ENCODE measurements at places on chromosomes 3 and 15.

DNA sequence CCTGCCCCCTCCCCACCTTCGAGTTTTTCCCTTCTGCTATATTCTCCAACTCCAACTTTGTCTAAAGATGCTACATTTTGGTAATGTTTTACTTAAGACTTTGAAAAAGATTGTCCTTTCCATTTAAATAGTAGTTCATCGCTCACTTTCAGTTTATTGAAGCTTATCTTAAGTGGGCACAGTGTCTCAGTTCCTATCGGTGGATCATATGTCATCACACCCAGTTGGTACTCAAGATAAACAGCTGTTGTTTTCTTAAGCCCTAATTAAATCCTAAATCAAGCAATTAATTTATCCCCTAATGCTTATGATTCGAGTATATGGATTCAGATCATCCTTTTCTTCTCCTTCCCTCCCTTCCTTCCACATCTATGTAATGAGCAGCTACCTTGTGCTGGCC, 210.7 kb downstream of the TLE3 start:
- no peak for DNase-seq

DNA sequence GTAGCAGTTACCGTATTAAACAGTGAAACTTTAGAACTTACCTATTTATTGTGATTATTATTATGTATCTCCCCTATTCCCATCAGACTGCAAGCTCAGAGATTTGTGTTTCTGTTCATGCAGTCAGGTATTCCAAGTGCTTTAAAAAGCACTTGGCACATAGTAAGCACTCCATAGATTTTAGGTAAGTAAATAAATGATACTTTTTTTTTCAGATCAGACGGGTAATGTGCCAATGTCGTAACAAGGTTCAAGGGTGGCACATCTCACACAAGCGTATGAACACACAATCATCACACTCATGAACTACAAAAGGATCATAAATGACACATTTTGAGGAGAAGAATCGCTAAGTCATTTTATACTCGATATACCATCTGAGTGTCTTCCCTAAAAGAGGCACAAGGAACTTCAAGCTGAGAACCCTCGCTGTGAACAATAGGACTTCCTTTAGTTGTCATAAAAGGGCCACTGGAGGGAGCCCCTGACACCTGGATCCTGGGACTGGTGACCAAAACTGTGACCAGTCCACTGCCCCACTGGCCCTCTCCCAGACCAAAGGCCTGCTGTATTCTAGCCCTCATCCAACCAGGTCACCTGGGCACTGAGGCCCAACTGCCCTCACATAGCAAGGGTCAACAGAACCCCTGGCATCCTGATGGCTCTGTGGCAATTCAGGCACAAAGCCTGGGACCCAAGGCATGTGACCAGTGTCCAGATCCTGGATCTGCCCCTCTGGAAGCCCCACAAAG, 32.1 kb downstream of the KIF9 start:
- no peak for DNase-seq

- no peak for DNase-seq
These were observed 54.0 kb downstream of the DPH6 start for GRCh38 chr15:35491999-35492398.

DNA sequence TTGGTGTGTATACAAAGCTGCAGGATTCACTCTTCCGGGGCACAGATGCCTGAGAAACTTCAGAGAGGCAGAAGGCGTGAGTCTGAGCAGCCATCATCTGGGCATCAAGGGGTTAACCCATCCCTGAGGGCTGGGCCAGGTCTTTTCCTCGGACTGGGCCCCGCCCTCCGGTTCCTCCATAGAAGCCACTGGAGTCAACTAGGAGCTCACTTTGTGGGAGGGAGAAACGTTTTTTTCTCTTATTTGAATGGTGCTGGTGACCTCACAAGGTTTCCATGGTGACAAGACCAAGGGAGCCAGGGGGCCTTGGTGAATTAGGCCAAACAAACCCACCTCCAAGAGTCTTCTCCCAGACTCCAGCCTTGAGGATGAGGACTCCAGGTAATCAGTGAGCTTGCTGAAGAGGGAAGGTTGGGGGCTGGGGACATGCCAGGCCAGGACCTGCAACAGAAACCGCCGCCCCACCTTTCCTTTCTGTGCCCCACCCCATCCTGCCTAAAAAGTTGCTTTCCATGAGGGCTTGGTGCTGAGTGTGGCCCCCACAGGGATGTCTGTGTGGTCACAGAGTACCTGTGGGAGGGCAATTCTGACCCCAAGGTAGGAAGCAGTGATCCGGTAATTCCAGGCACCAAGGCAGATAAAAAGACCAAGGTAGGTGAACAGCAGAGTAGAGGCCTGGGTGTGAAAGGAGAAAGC, 14.8 kb upstream of the INSYN1 start:
- DNase-seq, result no peak

DNA sequence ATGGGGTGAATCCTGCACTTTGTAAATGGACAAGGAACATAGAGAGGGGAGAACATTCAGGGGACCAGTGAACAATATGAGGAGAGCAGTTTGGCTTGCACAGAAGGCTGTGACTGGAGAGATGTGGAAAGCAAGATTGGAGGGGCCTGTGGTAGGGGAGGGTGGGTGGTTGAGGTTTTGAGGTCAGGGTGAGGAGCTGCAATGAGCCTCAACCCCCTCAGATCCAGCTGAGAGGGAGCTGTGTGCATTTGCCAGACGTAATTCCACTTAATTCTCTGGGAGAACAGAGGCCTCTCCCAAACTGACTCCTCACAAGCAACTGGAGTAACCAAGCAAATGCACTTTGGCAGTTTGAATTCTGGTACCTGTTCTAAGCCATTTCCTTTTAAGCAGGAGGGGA, 253.1 kb upstream of the TRIM42 start:
- DNase-seq, result no peak

GRCh38 chr3:44323341-44323955, 15.1 kb upstream of the TCAIM start:
- peak; percentile 39 for DNase-seq

- no peak for DNase-seq
These were observed 357.4 kb downstream of the GAP43 start for GRCh38 chr3:115980709-115981108.

DNA sequence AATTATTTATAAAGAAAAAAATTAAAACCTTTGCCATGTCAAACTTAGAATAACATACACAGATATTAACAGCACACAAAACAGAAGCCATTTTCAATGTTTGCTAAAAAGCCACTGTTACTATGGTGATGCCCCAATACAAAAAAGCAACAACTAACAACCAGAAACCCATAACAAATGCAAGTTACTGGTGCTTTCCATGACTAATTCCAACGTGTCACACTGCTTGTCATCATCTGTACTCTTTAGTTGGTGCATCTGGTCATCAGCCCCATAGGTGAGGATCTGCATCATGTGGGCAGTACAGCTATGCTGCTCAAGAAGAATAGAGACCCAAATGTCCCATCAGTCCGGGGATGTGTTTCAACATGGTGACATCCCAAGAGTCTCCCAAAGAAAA, 52.8 kb downstream of the ATP8B4 start:
- peak; percentile 79 for DNase-seq

- peak; percentile 14 for DNase-seq
These were observed 63.5 kb downstream of the OTOL1 start for GRCh38 chr3:161560008-161560637.

DNA sequence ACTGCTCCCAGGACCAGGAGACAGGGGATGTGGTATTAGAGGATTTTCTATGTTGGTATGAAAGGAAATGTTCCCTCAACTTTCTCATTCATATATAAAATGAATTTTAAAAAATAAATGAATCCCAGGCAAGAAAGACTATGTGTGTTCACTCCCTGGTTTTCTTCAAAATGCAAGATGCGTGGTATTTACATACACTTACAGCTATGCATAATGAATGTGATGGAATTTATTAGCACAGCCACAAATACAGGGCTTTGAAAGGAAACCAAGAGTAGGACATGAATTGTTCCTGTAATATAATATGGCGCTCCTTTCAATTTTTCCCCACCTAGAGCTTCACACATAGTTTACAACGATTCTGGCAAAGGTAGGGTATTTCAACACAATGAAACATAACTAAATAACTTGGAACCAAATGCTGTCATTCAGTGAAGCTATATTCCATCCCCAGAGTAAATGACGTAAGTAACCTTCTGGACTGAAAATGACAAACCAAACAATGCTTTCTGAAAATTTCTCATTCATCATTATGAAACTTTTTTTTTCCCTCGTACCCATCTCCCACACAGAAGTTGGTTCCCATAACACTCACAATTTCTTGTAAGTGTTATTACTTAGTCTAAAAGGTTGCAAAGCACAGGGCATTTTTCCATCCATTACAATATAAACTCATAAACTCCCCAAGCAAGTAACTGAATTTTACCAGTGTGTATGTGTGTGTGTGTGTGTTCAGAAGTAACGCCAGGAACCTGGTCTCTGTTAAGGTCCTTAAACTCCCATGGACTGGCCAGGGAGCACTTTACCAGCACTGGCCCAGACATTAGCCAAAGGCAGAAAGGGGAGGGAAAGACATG, 41.8 kb downstream of the CBLB start:
- peak; percentile 75 for DNase-seq

DNA sequence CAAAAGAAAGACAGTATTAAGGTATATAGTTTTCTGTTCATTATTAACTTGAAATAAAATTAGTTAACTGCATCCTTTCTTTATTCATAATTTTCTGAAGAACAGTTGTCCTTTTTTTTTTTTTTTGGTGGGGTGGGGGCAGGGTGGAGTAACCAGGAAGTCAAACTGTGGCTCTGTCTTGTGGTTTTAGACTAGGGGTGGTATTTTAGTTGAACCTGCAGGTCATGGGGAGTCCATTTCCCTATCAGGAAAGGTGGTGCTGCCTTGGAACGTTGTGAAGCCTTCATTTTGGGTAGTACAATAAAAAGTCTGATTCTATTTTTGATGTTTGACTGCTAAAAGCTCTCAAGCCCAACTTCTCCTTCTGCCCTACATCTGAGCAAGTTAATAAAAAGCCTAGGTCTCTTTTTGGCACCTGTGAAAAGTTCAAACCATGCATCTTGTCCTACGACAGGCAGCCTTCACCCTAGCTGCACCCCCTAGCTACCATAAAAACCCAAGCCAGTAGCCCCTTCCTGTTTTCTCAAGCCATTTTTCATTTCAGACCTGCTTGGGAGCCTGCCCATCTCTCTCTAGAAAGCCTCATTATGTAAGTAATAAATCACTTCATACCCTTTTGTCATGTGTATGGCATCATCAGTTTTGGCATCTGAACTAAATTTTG, 31.2 kb upstream of the RIOX2 start:
- DNase-seq, result no peak

DNA sequence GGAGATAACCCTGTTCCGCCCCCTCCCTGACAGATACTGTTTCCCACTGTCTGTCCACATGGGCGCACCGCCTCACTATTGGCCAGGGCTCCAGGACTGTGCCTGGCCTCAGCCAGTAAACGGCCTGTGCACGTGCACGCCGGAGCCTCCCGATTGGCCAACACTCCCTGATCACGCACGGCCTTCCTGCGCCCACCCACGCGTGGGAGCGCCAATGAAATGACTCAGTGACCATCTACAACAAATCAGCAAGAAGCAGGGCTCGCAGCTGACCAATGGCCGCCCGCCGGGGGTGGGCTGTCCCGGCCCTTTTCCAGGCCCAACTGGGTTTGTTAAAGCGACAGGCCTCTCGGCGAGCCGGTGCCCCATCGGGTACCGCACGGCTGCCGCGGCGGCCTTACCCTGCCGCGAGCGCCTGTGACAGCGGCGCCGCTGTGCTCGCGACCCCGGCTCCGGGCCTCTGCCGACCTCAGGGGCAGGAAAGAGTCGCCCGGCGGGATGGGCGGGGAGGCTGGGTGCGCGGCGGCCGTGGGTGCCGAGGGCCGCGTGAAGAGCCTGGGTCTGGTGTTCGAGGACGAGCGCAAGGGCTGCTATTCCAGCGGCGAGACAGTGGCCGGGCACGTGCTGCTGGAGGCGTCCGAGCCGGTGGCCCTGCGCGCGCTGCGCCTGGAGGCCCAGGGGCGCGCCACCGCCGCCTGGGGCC, at the start of gene ARRDC4:
ARRDC4 (plus strand) TSS at position 340 of the 703 bp plus-strand sequence; CDS start at position 499, 159 bp downstream.
- DNase-seq, result peak; percentile 95

DNA sequence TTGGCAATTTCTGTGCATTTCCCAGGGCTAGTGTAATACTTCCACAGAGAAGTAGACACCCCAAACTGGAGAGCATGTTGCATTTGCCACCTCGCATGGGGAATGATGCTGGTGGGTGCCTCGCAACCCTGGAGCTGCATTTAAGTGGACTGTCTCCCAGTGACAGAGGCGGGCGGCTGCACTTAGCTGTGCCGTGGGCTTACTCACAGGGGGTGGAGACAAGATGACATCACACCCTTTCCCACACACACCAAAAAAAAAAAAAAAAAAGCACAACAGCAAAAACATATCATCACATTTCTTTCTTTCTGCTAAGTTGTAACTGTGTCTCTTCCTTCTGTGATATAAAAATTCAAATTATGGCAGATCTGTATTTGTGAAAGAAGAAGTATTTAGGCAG, at the start of gene ABI3BP:
ABI3BP (minus strand) TSS at position 113 of the 400 bp plus-strand sequence; CDS start at position 76, 37 bp downstream.
- no peak for DNase-seq

DNA sequence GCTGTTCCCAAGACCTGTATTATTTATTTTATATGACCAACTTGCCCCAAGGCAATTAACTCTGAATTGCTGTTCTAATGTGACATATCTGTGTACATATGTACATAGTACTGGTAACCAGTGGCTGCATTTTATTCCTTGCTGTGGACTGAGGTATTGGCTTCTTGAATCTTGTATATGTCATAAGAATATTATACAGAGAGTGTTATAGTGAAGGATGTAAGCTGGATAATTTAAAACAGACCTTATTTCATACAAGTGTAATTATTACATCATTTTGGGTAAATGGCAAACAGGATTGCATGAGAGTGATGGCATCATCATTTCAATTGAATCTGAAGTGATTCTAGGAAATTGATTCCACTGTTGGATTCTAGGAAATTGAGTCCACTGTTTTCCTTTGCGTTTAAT, 32.9 kb downstream of the B3GALNT1 start:
- DNase-seq, result peak; percentile 47
